Tibial nerve (tissue), 4 donors: ENCODE measurements at places on chromosomes 1 and 21.

GRCh38 chr1:222750651-222751050, 13.6 kb downstream of the FAM177B start:
- no peak for DNase-seq

DNA sequence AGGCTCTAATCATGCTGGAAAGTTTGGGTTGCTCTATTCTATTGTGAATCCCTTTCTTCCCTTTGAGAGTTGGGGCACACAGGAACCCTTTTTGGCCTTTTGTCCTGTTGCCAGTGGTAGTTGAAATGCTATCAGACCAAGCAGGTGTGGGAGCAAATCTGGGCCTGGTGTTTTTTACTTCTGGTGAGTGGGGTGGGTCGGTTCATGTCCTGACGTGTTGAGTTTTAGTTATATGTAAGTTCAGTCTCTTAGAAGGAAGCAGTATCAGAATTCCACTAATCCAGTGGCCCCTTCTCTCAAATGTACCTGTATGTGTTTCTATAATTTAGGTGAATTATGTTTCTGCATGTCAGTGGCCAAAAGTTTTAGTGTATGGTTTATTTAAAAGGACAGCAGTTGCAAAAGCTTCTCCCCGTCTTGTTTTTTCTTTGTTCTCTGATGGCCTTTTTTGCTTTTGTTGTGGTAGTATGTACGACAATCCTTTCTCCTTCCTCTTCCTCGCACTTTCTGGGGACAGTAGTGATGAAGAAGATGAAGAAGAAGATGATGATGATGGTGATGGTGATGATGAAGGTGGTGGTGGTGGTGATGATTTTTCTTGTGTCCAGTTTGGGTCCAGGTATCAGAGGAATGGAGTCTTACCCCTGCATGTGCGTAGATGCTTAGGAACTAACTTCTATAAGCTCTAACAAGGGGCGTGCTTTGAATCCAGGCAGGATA, 74.2 kb downstream of the UBE4B start:
- DNase-seq, result no peak

- DNase-seq, result no peak
Measured at GRCh38 chr1:6288665-6289064, 27.8 kb upstream of the GPR153 start.

DNA sequence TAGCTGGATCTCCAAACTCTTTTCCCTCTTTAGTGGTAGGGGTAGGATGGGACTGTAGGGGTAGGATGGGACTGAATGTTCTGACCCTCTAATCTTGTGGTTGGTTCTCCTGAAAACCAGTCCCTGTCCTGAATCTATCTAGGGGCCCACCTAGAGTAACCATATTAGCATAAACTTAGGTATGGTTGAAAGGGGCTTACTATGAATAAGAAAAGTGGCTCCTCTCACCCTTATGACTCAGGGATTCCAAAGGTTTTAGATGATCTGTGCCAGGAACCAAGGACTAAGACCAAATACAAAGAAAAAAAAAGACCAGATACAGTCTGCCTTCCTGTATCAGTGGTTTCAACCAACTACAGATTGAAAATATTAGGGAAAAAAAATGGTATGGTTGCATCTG, 28.9 kb downstream of the RNF2 start:
- DNase-seq, result no peak

DNA sequence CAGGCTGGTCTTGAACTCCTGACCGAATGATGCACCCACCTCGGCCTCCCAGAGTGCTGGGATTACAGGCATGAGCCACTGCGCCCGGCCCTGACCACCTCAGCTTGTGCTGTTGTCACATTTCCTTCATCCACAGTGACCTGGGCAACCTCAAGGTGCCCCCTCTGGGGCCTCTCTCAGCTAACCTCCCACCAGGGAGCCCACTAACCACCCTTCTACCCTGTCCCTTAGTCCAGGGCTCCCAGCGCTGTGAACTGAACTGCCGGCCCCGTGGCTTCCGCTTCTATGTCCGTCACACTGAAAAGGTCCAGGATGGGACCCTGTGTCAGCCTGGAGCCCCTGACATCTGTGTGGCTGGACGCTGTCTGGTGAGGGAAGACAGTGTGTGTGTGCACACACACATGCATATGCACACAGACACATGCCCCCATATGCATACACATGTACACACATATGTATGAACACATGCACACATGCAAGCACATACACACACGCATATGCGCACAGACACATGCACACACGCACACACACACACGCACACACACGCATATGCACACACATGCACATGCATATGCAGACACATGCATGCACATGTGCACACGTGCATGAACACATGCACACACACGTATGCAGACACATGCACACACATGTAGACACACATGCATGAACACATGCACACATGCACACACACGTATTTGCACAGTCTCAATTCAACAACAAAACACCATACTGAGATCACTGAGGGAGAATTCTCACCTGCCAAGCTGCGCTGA, 6.2 kb downstream of the ADAMTSL4 start:
- DNase-seq, result no peak
